ENCODE measurements at places on chromosomes 16 and 17.

DNA sequence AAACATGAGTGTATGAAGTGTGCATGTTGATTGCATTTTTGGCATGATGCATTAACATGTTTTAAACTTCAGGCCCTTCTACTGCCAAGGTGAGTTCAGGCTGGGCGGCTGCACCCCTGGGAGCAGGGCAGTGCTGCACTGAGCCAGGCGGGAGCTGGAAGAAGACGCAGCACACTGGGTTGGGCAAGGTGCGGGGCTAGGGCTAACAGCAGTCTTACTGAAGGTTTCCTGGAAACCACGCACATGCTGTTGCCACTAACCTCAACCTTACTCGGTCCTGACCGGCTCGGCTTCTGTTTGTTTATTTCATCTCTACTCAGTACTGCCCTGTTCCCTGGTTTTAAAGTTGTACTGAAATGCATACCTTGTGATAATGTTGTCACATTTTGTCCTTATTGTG is 61.0 kb downstream of the MAP2K4 start:
- no peak for DNase-seq

- DNase-seq, result no peak
Observed at GRCh38 chr16:68529608-68529930, 9.5 kb upstream of the ZFP90 start.

- DNase-seq, result no peak
Observed at GRCh38 chr16:14501331-14502255, 128.5 kb downstream of the PARN start.

DNA sequence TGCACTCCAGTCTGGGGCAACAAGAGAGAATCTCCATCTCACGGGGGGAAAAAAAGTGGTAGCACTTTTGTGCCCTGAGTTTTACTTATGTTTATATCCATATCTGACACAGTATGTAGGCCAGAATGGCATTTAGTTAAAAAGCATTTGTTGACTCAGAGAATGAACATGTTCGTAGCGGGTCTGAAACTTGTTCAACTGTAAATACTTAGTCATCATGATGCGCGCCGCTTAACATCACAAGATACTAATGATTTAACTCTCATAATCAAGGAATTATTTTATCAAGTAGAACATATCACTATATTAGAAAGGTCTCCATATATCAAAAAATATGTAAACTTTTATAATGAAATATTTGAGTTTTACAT is 55.3 kb upstream of the ITGA2B start:
- no peak for DNase-seq

DNA sequence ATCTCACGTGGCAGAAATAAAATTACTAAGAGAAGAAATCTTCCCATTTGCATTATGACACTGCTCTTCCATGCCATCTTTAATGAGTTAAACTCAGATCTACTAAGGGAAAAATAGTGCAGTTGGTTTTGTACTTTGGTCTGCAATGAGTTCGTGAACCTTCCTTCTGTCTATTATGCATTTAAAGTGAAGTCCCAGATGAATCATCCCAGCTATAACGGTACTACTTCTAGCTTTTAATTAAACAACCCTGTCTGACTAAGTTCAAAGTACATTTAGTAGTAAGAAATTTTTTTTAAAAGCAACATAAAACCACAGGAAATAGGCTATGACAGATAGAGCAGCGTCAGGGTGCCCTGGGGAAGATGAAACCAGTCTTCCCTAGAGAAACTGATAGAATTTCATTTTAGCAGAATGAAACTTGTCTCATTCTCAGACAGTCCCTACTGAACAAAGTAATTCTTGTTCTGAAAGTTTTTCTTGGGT is 1.8 kb downstream of the TMIGD1 start:
- peak; percentile 65 for DNase-seq

DNA sequence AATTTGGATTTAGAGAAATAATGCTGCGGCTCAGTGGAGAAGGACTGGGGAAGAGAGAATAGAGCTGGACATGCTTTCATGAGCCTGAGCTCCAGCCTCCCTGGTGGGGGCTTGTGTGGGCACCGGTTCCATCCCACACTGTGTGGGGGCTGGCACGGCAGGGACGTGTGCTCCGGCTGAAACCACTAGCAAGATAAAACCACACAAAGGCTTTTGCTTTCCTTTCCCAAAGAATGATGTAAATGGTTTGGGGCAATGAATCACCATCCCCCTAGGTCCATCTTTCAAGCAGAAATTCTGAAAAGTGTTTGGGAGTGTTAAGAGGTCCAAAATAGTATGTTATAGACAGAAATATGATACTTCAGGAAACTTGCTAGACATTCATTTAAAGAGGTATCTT is 77.0 kb downstream of the CDH11 start:
- no peak for DNase-seq

- DNase-seq, result no peak
Observed at GRCh38 chr17:63094631-63095030, 128.6 kb downstream of the TANC2 start.

DNA sequence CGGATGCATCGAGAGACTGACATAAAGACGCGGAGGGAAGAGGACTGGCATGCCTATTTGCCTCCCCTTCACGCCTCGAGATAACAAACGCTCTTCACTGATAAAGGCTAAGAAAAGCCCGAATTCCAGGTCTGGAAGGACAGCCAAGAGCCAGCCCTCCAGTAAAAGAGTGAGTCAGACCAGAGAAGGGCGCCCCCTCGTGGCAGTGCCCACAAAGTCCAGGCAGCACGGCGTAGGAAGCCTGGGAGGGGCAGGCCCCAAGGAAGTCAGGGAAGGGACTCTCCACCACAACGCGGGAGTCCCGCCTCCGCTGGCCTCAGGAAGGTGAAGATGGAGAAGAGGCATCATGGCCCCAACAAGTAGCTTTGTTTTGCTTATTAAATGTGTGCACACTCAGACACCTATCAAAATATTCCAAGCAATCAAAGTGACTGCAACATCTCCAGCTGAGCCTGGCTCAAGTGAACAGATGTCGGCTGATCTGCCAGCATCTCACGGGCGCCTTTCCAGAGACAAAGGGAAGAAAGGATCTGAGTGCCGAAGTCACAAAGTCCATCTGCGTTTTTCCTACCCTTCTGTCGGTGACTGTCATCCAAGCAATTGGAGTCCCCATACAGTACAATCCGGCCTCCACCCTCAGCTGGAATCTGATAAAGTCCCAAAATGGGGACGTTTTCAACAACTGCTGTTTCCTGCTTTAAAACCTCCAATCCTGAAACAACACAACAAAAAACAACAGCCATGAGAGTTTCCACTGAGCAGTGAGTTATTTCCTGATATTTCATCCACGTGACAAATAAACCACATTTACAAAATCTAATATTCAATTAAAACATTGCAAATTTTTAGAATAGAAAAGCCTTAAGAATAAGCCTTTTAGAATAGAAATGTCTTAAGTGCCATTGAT is 20.4 kb upstream of the SLC38A8 start:
- DNase-seq, result peak; percentile 32

DNA sequence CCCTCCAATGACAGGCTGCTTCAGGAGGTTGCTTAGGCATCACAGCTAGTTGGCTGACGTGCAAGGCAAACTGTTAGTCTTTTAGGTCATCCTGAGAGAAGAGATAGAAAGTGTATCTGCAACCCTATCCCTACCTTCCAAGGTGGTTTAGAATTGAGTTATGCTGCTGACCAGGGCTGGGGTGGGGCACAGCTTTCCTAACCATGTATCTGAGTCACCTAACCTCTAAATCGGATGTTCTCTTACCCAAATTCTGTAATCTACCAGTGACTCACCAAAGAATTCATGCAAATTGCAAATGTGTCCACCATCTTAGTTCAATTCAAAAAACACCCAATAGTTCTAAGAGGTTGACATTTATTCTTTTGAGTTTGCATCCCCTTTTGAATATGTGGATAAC is 107.2 kb upstream of the DYNLRB2 start:
- DNase-seq, result no peak

DNA sequence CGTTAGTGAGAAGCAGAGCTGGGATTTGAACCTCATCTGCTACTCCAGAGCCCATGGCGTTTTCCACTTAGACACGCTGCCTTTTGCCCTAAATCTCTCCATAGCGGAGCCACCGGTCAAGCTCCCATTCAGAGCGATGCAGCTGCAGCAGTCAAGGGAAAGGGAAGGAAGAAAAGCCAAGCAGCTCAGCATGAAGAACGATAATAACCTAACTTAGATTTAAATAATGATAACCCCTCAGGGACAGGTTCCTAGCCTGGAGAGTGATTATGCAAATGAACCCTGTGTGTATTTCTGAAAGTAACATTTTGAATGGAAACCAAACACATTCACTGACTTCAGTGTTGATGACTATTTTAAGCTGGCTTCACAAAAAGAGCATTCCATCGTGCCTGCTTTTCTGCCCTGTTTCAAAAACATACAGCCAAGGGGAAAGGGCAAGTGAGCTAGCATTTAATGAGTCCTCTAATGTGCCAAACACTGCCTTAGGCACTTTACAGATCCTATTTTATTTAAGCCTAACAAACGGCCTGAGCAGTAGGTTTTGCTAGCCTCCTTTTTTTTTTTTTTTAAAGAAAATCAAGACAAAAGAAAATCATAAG is 798.3 kb downstream of the CDH8 start:
- DNase-seq, result no peak

GRCh38 chr16:19831678-19832077 is 53.0 kb downstream of the GPRC5B start:
- no peak for DNase-seq

GRCh38 chr17:68378268-68379176 is 78.8 kb downstream of the WIPI1 start:
- DNase-seq, result no peak

GRCh38 chr17:18267927-18268711 is 7.7 kb downstream of the MIEF2 start:
- DNase-seq, result no peak

GRCh38 chr17:31527606-31528005 is 136.1 kb downstream of the RAB11FIP4 start:
- DNase-seq, result no peak

DNA sequence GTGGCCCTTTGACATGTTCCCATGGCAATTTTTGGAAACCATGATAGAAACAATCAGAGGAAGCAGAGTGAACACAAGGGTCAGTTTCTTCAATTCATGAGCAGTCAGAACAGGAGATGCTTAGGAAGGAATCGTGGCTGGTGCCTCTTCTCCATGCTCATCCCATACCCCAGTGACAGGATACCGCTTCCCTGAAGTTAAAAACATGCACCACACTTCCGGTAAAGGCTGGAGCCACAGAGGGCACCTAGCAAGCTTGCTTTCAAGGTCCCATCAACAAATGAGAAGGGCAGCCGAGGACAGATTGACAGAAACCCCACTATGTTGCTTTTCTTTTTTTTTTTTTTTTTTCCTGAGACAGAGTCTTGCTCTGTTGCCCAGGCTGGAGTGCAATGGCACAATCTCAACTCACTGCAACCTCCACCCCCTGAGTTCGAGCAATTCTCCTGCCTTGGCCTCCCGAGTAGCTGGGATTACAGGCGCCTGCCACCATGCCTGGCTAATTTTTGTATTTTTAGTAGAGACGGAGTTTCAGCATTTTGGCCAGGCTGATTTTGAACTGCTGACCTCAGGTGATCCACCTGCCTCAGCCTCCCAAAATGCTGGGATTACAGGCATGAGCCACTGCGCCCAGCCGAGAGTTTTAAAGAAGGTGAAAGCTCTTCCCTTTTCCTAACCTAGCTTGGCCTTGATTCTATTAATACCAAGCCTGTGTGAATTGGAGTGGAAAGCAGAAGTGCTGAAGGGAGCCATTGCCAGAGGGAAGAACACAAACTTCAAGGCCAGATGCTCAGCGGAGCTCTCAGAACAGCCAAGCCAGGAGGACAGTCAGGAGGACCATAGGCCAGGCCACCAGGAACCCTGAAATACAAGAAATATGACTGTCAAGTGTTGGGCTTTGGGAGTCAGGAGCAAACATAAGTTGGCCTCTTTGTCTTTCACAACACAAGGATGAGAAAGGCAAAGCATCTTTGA is 16.6 kb downstream of the GP2 start:
- no peak for DNase-seq

- DNase-seq, result peak; percentile 64
Observed at GRCh38 chr17:58172369-58173071, 5.7 kb downstream of the OR4D2 start.

DNA sequence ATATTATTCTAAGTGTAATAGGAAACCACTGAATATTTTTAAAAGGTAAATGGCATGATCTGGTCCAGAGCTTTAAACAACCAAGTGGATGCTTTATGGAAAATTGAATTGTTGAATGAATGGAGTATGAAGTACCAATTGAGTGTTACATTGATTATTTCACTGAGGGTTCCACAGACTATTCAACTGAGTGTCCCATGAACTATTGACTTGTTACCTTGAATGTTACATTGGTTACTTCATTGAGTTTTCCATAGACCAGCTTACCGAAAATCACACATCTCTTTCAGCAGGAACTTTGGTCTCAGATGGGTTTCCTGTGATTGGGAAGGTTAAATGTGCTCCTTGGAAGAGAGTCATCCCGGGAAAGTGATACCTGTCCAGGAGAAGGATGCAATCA is 56.8 kb downstream of the TMEM114 start:
- DNase-seq, result no peak

DNA sequence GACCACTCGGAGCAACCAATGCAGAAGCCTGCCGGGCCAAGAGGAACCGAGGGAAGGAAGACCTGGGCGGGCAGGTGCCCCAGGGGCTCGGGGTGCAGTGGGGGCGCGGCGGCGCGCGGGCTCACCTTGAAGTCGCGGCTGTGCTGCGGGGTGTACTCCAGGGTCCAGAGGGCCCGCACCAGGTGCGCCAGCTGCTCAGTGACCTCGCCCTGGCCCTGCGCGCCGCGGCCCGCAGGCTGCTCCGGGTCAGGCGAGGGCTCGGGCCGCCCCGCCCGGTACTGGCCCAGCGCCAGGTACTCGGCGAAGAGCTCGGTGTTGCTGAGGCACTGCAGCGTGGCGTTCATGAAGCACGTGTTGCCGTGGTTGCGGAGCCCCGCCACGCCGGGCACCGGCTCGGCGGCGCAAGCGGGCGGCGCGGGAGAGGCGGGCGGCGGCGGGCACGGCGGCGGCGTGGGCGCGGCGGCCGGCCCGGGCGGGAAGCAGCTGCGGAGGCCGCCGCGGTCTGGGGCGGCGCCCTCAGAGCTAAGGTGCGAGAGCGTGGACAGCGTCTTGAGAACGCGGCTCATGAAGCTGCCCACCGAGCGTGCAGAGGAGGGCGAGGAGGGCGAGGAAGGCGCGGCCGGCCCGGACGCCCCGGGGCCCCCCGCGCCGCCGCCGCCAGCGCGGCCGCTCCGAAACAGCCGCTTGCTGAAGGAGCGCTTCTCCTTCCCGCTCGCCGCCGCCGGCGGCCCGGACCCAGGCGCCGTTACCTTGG is 562 bp downstream of the USP31 start:
- DNase-seq, result peak; percentile 29

DNA sequence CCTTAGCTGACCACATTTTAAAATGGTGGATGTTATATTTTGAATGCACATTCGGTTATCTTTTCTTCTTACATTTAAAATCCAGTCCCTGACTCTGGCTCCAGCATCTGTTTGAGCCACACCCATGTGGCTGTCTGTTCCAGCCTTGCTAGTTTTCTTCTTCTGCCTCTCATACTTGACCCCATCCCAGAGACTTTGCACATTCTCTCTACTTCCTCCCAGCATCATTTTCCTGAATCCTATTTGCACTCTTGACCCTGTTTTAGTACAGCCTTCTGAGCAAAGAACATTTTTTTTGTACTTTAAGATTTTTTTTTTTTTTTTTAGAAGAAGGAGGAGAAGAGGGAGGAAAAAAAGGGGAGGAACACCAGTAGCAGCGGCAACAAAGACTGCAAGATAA is 23.3 kb upstream of the MAF start:
- no peak for DNase-seq
